ENCODE measurements at places on chromosomes 4 and X. TPM values are rescaled to one million over a fixed set of nuclear protein-coding genes. Genes with fewer than 3 reads are reported as not detected.

- H3K4me1 ChIP-seq: no peaks in the 10 kb centered on the region
- no peak overlapping the region for H3K27ac ChIP-seq
- H3K4me3 ChIP-seq: no peak overlapping the region
- DNase-seq: no peak
Measured at GRCh38 chrX:84907324-84907968, 96.2 kb upstream of the APOOL start.

DNA sequence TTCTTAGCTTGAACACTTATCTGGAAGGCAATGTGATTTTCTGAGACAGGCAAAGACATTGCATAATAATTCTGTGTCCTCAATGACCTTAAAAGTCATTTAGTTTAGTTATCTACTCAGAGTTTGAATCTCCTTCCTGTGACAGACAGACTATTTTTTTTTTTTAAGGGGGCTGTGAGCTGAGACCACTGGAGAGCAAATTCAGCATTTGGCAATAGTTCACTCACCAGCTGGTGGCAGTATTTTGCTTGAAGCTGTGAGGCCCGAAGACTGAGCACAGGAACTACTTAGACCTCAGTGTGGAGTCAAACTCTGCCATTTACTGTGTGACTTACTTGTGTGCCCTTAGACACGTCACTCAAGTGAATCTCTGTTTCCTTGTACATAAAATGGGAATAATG is 22.9 kb upstream of the CPE start:
- no peak overlapping the region for H3K27ac ChIP-seq
- H3K27me3 ChIP-seq: no peaks in the 10 kb centered on the region
- no peaks in the 10 kb centered on the region for H3K4me1 ChIP-seq
- no peak overlapping the region for H3K4me3 ChIP-seq
- no peak for DNase-seq

- DNase-seq: no peak
- H3K36me3 ChIP-seq: no peaks in the 10 kb centered on the region
- H3K4me1 ChIP-seq: no peaks in the 10 kb centered on the region
- H3K4me3 ChIP-seq: no peak overlapping the region
Measured at GRCh38 chr4:71406459-71406963, 67.7 kb downstream of the SLC4A4 start.

GRCh38 chr4:155659176-155659575 is 7.5 kb upstream of the GUCY1A1 start:
- H3K4me3 ChIP-seq: no peak overlapping the region
- DNase-seq: no peak
- no peaks in the 10 kb centered on the region for H3K4me1 ChIP-seq
- H3K36me3 ChIP-seq: no peaks in the 10 kb centered on the region
- no peaks in the 10 kb centered on the region for H3K27me3 ChIP-seq

GRCh38 chrX:37825215-37825842 is 22.0 kb downstream of the DYNLT3 start:
- no peak overlapping the region for H3K4me3 ChIP-seq
- no peaks in the 10 kb centered on the region for H3K4me1 ChIP-seq
- no peaks in the 10 kb centered on the region for H3K36me3 ChIP-seq

DNA sequence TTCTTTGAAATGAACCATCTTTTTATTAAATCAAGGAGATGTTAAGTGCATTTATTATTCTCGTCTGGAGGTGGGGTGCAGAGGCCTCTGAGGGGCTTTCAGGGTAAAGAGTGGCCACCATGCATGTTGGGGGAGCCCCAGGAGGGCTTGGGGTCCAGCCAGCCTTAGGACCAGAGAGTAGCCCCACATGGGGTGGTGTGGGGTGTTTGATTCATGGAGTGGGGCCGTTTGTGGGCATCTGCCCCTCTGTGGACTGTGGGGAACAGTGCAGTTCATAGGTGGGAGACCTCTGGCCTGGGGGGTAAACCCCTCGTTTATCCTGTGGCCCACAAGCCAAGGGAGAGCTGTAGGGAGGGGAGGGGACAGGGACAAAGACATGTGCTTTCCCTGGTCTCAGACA is 26.9 kb downstream of the HTRA3 start:
- no peak overlapping the region for H3K4me3 ChIP-seq
- H3K27ac ChIP-seq: no peak overlapping the region
- no peaks in the 10 kb centered on the region for H3K4me1 ChIP-seq
- peak; percentile 58 for DNase-seq
- no peaks in the 10 kb centered on the region for H3K27me3 ChIP-seq

- H3K4me1 ChIP-seq: no peaks in the 10 kb centered on the region
- H3K4me3 ChIP-seq: no peak overlapping the region
- H3K27me3 ChIP-seq: no peaks in the 10 kb centered on the region
- DNase-seq: no peak
Measured at GRCh38 chr4:168485156-168485910, 5.0 kb upstream of the DDX60L start.

GRCh38 chrX:71365356-71365874 is 742 bp upstream of the TAF1 start:
- peak overlapping the region; percentile 90 for H3K4me3 ChIP-seq
- peaks cover 7% of the 10 kb centered on the region for H3K4me1 ChIP-seq
- H3K27me3 ChIP-seq: no peaks in the 10 kb centered on the region
- DNase-seq: no peak
- peak overlapping the region; percentile 82 for H3K27ac ChIP-seq
- H3K36me3 ChIP-seq: no peaks in the 10 kb centered on the region

- H3K27ac ChIP-seq: no peak overlapping the region
- no peak overlapping the region for H3K4me3 ChIP-seq
- no peaks in the 10 kb centered on the region for H3K36me3 ChIP-seq
- DNase-seq: no peak
- no peaks in the 10 kb centered on the region for H3K4me1 ChIP-seq
Measured at GRCh38 chr4:154367659-154368058, 123.9 kb downstream of the DCHS2 start.

- H3K4me1 ChIP-seq: no peaks in the 10 kb centered on the region
- H3K4me3 ChIP-seq: no peak overlapping the region
- no peaks in the 10 kb centered on the region for H3K27me3 ChIP-seq
Measured at GRCh38 chrX:19860571-19860970, 26.8 kb downstream of the SH3KBP1 start.

GRCh38 chr4:180350901-180351300 is 1892.3 kb upstream of the TENM3 start:
- no peaks in the 10 kb centered on the region for H3K4me1 ChIP-seq
- H3K36me3 ChIP-seq: no peaks in the 10 kb centered on the region
- H3K4me3 ChIP-seq: no peak overlapping the region
- H3K27me3 ChIP-seq: no peaks in the 10 kb centered on the region
- no peak for DNase-seq

DNA sequence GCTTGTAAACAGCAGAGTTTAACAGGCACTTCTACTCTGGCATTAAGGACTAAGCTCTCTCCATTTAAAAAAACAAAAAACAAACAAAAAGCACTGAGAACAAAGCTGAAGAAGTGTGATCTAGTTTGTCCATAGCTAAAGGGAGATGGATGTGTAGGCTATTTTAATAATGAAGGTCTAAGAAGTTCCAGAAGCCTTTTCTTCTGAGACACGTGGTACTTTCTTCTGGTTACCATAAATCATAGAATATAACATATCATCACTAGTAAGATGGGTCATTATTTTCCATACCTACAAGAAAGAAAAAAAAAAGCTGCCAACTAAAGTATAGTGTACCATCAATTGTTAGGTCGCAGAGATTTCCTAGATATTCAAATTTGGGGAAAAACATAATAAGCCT is 722 bp upstream of the NBDY start:
- H3K4me1 ChIP-seq: no peaks in the 10 kb centered on the region
- H3K27me3 ChIP-seq: peaks cover 5% of the 10 kb centered on the region
- H3K36me3 ChIP-seq: no peaks in the 10 kb centered on the region
- no peak overlapping the region for H3K4me3 ChIP-seq
- peak; percentile 2 for DNase-seq
- H3K27ac ChIP-seq: no peak overlapping the region

DNA sequence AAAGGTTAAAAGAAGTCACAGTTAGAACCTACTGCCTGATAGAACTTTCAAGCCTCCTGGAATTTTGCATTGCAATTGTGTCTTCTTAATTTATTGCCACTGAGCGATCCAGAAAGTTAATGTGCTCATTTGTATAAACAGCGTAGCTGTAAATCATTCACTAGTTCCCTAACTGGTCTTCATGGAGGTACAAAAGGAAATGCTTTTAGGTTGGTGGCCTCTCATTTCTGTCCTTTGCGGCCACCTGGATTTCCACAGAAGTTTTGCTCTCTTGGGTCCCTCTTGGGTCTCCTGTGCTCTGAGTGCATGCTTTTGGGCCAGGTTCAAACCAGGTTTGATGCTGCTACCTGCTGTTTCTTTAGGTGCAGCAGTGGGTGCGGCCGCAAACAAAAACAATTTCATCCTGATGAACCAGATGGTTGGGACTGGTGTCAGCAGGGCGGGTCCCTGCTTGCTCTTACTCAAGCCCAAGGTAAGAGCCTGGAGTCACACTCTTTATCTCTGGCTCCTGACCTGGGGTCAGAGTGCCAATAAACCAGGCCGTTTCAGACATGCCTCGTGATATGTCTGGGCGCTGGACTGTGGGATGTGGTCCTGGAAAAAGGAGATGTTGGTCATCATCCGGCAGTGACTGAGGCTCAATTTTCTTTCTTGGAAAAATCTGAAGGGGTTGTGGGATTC is 270.1 kb downstream of the PTTG2 start:
- H3K36me3 ChIP-seq: no peaks in the 10 kb centered on the region
- H3K4me3 ChIP-seq: no peak overlapping the region
- no peaks in the 10 kb centered on the region for H3K27me3 ChIP-seq
- H3K4me1 ChIP-seq: peaks cover 10% of the 10 kb centered on the region
- DNase-seq: peak; percentile 56

- no peak within 1 kb of the TSS for H3K4me3 ChIP-seq
- H3K36me3 ChIP-seq: no peaks in the 10 kb centered on the region
- DNase-seq: no peak
- no peaks in the 10 kb centered on the region for H3K27me3 ChIP-seq
Measured at GRCh38 chr4:75555294-75556164, at the start of gene ODAPH. Gene ODAPH (plus strand): TSS chr4:75556066. CDS start chr4:75556083, 17 bp downstream.

DNA sequence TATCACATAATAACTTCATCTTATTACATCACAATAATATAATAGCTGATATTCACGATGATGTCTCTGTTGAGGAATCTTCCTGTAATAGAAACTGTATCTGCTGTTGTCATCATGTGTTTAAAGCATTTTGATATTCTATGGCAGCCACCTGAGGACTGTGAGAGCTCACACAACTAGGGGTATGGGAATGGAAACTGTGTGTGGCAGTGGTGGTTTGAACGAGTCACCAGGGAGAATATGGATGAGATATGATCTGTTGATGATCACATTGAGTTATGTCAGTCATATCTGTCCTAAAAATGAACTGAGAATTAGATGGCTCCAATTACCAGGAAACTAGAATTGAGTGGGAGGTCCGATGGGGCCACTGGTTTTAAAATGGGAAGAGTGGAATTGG is 169.6 kb downstream of the MID1IP1 start:
- DNase-seq: no peak
- H3K27ac ChIP-seq: no peak overlapping the region
- H3K36me3 ChIP-seq: no peaks in the 10 kb centered on the region
- peaks cover 2% of the 10 kb centered on the region for H3K27me3 ChIP-seq
- H3K4me3 ChIP-seq: no peak overlapping the region
- no peaks in the 10 kb centered on the region for H3K4me1 ChIP-seq

DNA sequence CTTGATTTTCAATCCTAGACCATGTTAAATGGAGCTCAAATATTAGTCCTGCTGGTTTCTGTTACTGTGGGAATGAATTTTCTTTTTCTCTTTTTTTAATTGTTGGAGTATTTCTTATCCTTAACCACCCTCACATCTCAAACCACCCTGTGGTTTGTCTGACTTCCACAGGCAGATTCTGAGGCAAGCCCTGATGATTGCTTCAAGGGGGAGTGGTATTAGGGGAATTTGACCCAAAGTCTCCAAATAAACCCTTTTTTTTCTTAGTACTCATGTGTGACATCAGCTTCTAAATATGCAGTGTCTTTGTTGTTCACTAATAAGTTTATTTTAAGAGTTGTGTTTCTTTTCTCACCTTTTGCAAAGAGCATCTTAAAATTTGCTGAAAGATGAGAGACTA is 810.3 kb downstream of the IL1RAPL1 start:
- H3K27ac ChIP-seq: no peak overlapping the region
- no peak for DNase-seq
- H3K27me3 ChIP-seq: no peaks in the 10 kb centered on the region
- no peaks in the 10 kb centered on the region for H3K4me1 ChIP-seq
- no peak overlapping the region for H3K4me3 ChIP-seq
- no peaks in the 10 kb centered on the region for H3K36me3 ChIP-seq

GRCh38 chr4:10684631-10685030 is at the start of gene CLNK:
Gene CLNK (minus strand): TSS chr4:10684768. CDS start chr4:10667869, 16,899 bp downstream.
- no peak for DNase-seq
- H3K36me3 ChIP-seq: no peaks in the 10 kb centered on the region
- no peaks in the 10 kb centered on the region for H3K4me1 ChIP-seq

- H3K27me3 ChIP-seq: no peaks in the 10 kb centered on the region
- H3K4me1 ChIP-seq: no peaks in the 10 kb centered on the region
- H3K36me3 ChIP-seq: no peaks in the 10 kb centered on the region
- DNase-seq: no peak
- H3K4me3 ChIP-seq: no peak overlapping the region
Measured at GRCh38 chr4:36712013-36712412, 430.6 kb downstream of the DTHD1 start.

DNA sequence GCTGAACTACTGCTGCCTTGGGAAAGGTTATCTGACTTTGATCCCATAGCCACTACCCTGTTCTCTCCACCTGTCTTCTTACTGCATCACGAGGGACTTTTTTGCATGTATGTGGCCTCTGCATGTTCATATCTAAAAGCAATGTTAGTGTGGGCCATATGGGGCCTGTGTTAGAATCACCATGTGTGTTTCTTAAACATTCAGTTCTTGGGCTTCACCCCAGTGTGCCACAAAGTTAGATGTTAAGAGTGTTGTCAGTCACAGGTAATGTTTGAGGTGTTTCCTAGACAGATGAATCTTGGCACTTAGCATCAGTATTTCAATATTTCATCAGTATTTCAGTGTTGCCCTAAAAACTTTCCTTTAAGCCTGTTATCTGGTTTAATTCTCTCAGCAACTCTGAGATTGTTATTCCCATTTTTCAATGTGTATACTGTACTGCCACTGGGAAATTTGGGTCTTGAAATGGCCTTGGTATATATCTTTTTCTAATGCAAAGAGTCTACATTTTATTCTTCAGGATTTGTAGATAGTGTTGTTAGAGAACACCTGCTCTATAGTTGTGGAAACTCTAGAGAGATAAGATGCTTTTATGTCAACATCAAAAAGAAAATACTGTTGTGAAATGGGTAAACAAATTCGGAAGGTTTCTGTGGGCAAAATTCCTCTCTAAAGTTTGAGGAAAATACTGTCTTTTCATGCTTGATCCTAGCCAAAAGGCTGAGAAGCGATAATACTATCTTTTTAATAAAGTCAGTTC is 259.7 kb downstream of the BMPR1B start:
- no peaks in the 10 kb centered on the region for H3K36me3 ChIP-seq
- H3K27me3 ChIP-seq: no peaks in the 10 kb centered on the region
- H3K27ac ChIP-seq: no peak overlapping the region

- no peaks in the 10 kb centered on the region for H3K27me3 ChIP-seq
- no peak overlapping the region for H3K27ac ChIP-seq
- H3K4me1 ChIP-seq: no peaks in the 10 kb centered on the region
- no peaks in the 10 kb centered on the region for H3K36me3 ChIP-seq
Measured at GRCh38 chrX:7614616-7615015, 228.4 kb upstream of the VCX start.

GYG2 gene
- 2.2 TPM for total RNA-seq

HAND2 gene
- 0.31 TPM for total RNA-seq

GPR78 gene
- not detected for total RNA-seq

NLGN3 gene
- 0.82 TPM for total RNA-seq

CYSLTR1 gene
- 5.5 TPM for total RNA-seq

GAGE12E gene
- not detected for total RNA-seq

DMP1 gene
- total RNA-seq: not detected

PHOX2B gene
- not detected for total RNA-seq

CXCL3 gene
- 2.8 TPM for total RNA-seq

GPC3 gene
- 43.0 TPM for total RNA-seq

SPARCL1 gene
- 322 TPM for total RNA-seq

MAGEA2 gene
- not detected for total RNA-seq

SPANXB1 gene
- total RNA-seq: not detected

C4orf36 gene
- total RNA-seq: 2.0 TPM

TMEM150C gene
- total RNA-seq: 7.7 TPM
